Omental fat pad (tissue), 4 donors: ENCODE measurements at places on chromosomes 12 and 14. TPM values are rescaled to one million over a fixed set of nuclear protein-coding genes. Genes with fewer than 3 reads are reported as not detected.

DNA sequence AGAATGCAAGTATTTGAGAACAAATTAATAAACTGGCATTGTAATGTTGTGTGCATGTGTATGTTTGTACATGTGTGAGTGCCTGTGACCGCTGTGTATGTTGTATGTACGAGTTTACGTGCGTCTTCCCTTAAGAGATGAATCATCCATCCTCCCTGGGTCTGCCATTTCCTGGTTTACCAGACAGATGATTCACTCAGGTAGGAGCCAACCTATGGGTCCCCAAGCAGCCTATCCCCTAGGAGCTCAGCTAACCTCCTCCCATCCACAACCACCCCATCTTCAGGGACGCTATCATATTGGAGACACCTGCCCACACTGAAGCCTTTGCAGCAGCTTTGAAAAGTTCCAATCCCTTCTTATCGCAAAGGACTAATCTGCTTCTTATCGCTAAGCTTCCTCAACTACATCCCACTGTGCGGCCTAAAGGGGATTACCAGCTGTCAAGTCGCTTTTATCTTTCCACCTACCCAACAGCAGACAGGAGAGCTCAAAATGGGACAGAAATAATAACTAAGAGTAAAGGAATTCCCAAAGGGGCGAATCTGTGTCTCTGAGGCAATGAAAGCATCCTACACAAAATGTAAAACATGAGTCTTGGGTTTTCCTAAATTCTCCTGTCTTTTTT, 81.5 kb upstream of the TMCC3 start:
- no peak for DNase-seq

DNA sequence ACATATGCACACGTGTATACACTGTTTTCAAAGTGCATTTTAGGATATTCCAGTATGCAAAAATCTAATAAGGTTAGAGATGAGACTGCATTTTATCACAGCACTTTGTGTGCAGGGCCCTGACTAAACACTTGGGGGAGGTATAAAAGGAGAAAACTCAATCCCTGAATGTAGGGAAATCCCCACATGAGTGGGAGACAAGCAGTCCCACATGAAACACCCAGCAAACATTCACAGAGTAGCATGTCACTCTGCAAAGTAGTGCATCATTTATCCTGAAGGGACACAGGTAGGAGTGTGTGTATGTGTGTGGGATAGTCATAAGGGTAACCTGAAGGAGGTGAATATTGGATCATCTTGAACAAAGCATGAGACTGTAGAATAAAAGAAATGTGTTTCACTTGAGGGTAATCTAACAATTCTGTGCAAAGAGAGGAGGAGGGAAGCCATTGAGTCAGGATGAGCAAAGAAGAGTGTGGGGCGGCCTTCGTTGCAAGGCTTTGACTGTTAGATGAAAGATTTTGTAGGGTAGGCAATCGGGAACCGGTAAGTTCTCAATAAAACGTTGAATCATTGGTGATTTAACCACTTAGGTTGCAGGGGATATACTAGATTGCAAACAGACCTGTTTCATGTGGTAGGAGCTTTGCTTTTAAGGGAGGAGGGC, 2.9 kb downstream of the PRPF40B start:
- no peak for DNase-seq

- no peak for DNase-seq
Observed at GRCh38 chr12:84924981-84925380, 12.4 kb upstream of the SLC6A15 start.

DNA sequence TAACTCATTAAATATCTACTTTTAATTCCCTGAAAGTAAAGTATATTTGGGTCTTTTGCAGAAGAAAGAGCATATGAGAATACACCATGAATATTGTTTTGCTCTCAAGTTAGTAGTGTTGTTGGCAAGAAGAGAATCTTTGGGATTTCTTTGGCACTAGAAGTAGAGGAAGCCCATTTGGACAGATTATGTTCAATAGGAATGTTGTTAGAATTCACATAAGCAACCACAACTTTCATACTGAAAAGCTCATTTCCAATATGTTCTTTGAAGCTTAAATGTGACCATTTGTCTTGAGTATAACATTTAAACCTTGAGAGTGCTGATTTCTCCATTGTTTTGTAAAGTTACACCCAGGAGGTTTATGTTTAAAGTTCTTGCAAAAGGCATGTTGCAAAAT, 37.6 kb downstream of the PLEKHG7 start:
- DNase-seq = no peak

GRCh38 chr12:125971981-125972380, 906.7 kb downstream of the AACS start:
- DNase-seq = no peak

SCNN1A gene
- 18.1 TPM for total RNA-seq

BBS10 gene
- 15.4 TPM for total RNA-seq

DNA sequence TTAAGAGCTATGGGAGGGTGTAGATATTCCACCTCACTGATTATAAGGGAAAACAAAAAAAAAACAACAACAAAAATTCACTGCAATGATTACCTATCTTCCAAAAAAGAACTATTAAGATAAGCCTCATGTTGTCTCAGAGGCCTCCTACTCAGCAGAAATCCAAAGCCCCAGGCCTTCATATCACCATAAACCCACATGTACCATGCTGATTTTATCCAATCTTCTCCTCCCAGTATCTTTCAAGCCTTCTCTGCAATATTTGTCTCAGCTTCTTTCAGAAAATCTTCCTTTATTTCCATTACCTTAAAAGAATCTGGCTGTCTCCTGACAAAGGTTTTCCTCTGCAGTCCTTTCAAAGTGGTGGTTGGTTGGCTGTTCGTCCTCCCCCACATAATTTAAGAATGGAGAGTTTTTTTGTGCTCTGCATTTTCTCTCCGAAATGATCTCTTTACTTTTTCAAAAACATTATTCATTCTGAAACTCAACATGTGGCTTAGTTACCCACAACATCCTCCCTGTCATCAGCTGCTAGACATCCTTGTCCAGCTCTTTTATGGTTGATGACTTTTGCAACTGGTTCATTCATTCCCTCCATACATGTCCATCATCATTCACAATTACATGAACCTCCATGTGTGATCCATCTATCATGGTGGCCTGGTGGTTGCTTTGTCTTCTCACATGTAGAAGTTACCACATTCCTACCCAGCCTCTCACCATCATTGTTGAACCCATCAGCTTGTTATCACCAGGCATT, 2.9 kb upstream of the EPYC start:
- no peak for DNase-seq

P2RX7 gene
- total RNA-seq = 8.6 TPM

DNA sequence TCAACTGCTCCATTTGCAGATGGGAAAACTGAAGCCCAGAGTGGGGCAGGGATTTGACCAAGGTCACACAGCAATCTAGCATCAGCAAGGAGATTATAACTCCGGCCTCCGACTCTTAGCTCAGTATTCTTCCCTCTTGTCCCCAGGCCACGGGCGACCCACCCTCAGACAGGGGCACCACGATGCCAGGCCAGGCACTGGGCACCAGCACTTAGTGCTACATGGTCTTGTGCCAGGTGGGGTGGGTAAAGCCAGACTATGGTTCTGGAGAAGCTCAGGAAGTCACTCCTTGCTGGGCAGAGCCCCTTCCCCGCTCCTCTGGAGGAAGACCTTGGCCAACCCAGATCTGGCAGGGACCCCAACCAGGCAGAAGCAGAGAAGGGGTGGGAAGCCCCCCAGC, 41.5 kb downstream of the SYNE3 start:
- no peak for DNase-seq

GRCh38 chr12:130199581-130200390, 37.5 kb downstream of the FZD10 start:
- no peak for DNase-seq

DNA sequence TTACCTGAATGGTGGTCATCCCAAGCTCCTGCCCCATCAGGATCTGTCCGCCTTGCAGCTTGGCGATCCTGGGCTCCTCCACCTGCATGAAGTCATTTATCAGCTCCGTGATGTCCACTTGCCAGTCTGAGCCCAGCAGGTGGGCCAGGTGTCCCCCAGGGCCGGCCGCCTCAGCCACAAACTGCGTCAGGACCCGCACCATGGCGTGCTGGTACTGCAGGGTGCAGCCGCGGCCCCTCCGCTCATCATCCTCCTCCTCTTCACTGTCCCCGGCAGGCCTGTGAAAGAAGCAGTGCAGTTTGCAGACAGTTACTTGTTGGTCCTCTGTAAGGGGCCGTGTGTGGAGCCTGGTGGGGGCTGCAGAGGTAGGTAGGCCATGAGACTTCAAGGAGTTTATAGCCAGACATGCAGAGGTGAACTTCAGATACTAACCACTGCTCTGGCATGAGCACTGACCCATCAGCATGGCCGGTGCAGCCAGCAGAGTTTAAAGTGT, 228.5 kb downstream of the GLT1D1 start:
- no peak for DNase-seq

- DNase-seq = no peak
Observed at GRCh38 chr14:33509454-33509853, 441.4 kb downstream of the EGLN3 start.

GPRC5D gene
- total RNA-seq = not detected

FGD4 gene
- 48.1 TPM for total RNA-seq

DNA sequence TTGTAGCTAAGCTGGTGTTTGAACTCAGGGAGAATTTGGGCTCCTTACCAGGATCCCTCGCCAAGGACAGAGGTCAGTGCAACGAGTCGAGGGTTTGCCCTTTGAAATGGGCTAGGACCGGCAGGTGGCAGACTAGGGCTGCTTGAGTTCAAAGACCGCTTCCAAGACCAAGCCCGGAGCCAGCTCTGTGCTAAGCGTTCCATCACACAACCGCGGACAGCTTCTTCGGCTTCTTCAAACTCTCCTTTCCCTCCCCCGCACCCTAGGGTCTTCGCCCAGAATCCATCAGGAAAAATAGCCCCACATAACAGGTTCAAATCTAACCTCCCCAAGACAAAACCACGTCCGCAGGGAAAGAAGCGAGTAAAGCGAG, 705 bp upstream of the FLVCR2 start:
- DNase-seq = peak; percentile 73

TCL1B gene
- total RNA-seq = not detected
